ENCODE measurements at places on chromosomes 7 and 10.

- DNase-seq: no peak
These were observed 65.7 kb upstream of the HABP2 start for GRCh38 chr10:113487154-113487553.

DNA sequence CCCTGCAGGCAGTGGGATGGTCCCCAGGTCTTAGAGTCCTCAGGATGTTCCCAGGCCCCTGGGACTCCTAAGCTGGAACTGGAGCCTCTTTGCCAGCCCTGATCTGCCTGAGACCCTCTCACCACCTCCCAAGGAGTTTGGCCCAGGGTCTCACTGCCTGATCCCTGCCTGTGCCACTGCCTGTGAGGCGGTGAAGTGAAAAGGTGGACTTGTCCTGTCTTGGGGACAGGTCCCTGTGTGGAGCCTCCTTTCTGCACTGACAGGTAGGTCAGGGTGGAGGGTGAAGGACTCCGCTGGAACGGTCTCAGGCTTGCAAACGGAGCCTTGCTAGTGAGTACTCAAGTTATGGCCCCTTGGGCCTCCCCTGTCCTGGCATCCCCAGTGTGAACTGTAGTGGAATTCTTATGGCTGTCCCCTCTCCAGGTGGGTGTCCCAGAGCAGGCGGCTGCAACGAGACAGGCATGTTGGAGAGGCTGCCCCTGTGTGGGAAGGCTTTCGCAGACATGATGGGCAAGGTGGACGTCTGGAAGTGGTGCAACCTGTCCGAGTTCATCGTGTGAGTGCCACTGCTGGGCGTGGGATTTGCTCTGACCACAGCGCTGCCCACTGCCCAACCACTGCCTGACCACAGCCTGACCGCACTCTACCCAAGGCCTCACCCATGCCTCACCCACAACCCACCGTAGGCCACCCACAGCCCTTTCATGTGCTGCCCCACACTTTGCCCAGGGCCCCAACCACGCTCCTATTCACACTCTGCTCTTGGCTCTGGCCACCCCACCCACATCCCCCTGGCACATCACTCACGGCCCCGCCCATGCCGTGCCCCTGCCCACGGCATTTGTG is 19.5 kb downstream of the RAMP3 start:
- DNase-seq: no peak

- no peak for DNase-seq
These were observed 229.3 kb downstream of the USP6NL start for GRCh38 chr10:11382187-11382586.

DNA sequence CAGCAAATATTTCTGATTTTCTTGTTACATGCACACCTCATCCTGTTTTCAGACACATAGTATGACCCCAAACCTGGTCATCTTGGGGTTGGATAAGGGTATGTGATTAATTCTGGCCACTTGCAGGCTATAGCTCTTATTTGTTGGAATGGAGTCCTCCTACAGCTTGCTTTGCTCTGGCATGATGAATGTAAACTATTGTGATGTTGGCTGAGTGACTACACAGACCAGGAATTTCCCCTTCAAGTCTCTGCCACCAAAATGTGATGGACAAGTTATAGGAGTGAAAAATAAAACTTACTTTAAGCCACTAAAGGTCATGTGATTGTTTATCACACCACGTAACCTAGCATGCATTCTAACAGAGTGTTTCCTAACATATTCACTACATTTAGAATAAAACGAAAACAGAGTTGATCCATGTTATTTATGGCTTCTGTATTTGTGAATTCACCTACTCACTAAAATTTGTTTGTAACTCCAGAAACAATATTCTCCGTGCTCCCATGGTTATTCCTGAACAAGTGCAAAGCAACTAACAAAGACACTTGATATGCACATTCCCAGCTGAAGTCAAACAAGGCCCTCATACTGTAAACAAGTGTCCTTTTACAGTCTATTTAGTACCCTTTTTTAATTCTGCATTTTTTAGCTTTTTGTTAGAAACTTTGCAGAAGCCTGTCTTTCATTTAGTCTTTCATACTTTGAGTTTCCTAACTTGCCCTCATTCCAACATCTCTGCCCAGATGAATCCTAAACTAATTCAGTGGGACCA is 599.2 kb upstream of the PCDH15 start:
- no peak for DNase-seq

- DNase-seq: no peak
These were observed 68.2 kb upstream of the LRGUK start for GRCh38 chr7:134058980-134059379.

DNA sequence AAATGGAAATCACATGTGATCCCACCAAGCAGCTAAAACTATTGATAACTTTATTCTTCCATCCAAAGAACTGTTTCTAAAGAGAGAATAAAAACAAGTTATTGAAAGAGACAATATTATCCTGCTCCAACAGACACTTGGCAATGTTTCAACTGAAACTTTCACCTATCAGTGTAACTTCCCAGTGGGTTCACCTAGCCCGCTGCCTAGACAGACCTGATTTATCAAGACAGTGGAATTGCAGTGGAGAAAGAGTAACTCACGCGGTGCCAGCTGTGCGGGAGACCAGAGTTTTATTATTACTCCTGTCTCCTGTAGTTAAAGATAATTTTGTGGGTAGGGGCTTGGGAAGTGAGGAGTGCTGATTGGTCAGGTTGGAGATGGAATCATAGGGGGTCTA is 199.8 kb downstream of the AHR start:
- no peak for DNase-seq

DNA sequence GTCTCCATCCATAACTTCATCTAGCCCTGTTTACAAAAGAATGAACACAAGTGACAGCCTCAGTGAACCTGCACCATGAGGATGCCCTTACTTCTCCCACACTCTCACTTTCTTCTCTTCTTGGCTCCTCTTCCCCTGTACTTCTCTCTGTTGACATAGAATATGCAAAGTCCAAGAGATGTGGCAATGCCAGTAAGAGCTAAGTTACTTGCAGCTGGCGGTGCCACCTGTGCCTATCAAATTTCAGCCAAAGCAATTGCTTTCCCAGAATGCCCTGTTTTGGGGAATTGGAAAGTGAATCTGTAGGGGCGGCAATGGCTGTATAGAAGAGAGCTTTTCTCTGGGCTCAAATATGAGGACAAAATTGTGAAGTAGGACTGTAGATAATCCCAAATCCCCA is 557.8 kb downstream of the AUTS2 start:
- DNase-seq: no peak

DNA sequence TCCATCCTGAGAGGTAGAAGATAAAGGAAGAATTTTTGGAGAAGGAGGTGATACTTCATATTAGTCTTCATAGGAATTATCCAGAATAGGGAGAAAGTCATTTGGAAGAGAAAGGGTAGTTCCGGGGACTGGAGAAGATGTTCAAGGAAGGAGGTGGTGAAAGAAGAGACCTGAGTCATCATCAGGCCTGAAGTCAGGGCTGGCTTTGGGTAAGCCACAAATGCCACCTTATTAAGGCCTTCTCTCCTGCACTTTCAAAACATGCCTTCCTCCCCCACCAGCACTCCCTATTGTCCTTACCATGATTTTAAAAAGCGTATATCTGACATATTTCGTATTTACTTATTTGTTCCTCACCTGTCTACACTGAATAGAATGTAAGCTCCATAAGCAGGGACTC is 112.2 kb upstream of the LRGUK start:
- no peak for DNase-seq

- DNase-seq: no peak
These were observed 176.0 kb upstream of the AKR1E2 start for GRCh38 chr10:4649886-4650508.

DNA sequence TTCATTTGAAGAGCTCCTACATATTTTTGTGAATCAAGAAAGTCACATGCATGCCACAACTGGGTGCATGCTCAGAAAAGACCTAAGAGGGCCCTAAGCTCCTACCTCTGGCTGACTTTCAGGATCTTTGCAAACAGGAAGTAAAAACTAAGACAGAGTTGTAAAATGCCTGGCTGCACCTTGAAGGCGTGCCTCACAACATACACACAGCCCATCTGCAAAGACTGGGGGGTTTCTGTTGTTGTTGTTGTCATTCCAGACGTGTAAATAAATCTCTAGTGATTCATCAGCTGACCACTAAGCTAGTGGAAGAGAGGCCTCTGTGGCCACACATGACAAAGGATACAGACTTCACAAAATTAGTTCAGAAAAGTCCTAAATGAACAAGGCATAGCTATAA is 31.8 kb downstream of the SMURF1 start:
- DNase-seq: no peak

DNA sequence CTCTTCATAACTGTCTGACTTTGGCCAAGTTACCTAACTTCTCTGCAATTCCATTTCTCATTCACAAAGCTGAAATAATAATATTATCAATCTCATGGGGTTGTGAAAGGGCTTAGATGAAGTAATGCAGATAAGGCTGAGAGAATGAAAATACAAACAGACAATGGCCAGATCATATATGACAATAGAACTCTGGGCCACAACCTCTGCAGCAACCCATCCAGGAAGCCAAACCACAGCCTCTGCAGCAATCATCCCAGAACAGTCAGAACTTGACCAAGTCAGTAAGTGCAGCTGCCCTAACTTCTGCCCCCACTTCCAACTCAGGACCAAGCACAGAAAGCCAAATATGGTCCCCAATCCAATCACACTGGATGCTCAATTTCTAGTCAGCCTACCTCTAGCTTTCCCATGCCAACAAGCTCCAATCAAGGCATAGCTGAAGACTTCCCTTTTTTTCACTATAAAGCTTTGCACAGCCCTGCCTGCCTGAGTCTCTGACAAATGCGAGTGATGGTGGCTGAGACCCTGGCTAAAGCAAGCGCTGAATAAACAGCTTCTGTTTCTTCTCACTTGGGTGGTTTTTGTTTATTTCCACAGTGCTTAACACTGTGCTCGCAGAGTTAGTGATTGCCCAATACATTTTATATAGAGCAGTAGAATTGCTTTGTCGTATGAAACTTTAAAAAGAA is 34.8 kb upstream of the TNPO3 start:
- DNase-seq: no peak

DNA sequence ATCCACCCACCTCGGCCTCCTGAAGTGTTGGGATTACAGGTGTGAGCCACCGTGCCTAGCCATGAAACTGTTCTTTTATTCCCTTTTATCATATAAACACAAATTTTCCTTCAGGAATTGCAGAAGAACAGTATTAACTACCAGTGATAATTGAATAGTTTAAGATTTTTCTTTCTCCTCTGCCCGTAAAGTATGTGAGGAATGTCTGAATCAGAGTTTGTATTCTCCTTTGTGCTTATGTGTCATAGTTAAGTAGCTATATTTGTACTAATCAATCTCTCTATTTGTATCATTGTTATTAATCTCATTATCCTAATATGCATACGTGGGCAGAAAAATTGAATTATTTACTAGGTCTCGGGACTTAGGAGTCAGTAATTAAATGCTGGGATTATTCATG is 83.6 kb downstream of the ZNF277 start:
- no peak for DNase-seq

DNA sequence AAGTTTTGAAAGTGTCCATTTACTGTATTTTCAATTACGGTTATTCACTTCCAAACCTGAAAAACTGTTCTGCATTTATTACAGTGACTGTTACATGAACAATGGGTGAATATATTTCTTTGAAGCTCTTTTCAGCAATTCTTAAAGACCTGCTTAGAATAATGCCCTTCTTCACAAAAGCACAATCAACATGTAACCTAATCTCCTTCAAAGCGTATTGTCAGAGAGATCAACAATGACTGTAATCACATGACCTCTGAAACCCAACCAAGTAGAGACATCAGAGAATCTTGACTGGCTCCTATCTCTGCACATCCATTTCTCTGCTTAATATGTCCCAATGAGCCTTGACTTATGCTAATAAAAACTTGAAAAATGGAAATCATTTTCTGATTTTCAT is 126.7 kb downstream of the NRCAM start:
- no peak for DNase-seq

DNA sequence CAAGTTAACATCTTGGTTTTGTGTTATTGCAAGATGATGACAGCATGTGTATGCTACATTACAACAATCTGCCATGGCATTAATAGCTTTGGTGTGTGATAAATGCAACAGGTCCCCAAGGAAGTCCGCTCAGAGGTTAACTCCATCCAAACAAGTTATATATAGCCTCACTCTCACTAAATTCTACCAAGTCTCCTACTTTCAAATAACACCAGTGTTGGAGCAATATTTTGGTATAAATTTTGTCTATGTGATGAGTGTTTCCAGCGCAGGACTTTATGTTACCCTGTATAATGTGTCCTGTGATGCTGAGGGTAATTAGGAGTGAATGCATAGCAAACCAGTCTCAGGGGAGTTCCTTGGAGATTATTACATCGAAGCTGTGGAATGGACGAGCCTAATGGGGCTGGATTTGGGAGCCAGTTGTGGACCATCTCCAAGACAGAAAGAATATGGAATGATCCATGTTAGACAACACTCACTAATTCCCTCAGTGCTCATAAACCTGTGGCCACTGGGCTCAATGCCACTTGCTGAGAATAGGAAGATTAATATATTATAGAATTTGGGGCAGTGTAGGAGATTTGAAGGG is 127.6 kb upstream of the CXCL12 start:
- DNase-seq: no peak

- no peak for DNase-seq
These were observed 105.7 kb upstream of the SEC61G start for GRCh38 chr7:54864663-54865062.

- DNase-seq: no peak
These were observed 34.7 kb upstream of the XPNPEP1 start for GRCh38 chr10:109958059-109958458.

DNA sequence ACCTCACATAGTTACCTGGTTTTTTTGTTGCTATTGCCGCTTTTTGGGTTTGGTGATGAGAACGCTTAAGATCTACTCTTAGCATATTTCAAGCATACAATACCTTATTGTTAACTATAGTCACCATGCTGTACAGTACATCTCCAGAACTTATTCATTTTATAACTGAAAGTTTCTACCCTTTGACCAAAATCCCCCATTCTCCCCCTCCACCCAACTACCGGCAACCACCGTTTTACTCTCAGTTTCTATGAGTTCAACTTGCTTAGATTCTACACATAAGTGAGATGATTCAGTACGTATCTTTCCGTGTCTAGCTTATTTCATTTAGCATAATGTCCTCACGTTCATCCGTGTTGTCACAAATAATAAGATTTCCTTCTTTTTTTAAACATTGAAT is 86.7 kb upstream of the IL6 start:
- no peak for DNase-seq

- DNase-seq: no peak
These were observed 83.5 kb upstream of the IKZF1 start for GRCh38 chr7:50221028-50221427.

GRCh38 chr10:86846088-86846487 is 89.7 kb downstream of the BMPR1A start:
- DNase-seq: no peak

- DNase-seq: no peak
These were observed 3.1 kb downstream of the CD36 start for GRCh38 chr7:80641548-80641947.
